Hepatic stellate cell (primary cell): ENCODE measurements at places on chromosomes 3 and 15.
A peak's percentile ranks its signal among the peaks of the same experiment; 100 is the strongest.

DNA sequence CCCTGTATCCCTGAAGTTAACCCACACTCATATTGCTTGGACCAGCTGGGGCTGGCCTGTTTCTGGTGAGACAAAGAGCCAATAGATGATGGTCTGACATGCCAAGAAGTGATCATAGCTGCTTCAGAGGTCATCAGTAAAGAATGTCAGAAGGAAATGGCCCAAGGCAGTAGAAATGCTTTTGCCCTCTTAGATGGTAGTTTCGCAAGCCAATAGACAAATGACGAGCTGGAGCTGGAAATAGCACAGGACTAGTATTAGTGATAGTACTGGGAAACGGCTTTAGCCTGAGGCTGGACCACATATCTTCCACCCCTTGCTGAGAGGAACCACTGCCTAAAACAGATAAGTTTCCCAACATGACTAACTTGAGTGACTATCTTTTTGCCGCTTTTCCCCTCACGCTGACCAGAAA lies 176.1 kb upstream of the THBS1 start:
- peak; percentile 46 for DNase-seq

- no peak for DNase-seq
Observed at GRCh38 chr3:137789236-137789635, 25.1 kb downstream of the SOX14 start.

GRCh38 chr3:139808201-139808600 lies 126.8 kb upstream of the CLSTN2 start:
- DNase-seq = no peak

DNA sequence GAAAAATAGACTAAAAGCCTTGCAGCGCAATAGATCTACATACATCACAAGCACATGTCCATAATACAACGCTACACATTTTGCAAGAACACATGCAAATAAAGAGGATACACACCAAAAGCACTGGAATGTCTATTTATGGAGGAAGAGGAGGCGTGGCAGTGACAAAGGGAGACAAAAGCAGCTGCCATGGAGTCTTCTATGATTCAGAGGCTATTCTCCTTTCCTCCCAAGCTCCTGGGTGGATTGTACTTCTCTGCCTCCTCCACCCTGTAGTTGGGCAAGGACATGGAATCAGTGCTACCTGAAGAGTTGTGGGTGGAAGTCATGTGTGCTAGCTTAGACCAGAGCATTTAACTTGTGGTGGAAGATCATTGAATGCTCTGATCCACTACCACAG lies 57.9 kb upstream of the ABHD2 start:
- DNase-seq = no peak

GRCh38 chr15:84649706-84650105 lies 4.4 kb downstream of the WDR73 start:
- DNase-seq = no peak

GRCh38 chr3:13107661-13108060 lies 34.4 kb upstream of the IQSEC1 start:
- no peak for DNase-seq

GRCh38 chr3:192817053-192817452 lies 89.7 kb upstream of the FGF12 start:
- DNase-seq = no peak

DNA sequence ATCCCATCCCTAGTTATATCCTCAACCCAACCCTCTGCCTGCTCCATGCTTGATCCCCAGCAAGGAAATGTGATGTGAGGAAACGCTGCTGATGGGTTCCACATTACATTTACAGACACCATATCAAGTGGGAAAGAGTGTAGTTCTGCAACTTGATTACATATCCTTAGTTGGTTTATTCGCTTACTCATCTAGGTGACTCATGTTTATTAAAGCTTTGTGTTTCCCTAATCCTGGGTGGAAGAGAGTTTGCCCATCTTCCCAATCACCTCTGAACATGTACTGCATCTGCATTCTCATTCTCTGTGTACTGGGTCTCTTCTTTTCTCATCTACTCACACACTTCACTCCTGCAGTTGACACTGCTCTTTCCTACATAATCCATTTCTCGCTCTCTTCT lies 91.7 kb upstream of the PDZRN3 start:
- DNase-seq = no peak

DNA sequence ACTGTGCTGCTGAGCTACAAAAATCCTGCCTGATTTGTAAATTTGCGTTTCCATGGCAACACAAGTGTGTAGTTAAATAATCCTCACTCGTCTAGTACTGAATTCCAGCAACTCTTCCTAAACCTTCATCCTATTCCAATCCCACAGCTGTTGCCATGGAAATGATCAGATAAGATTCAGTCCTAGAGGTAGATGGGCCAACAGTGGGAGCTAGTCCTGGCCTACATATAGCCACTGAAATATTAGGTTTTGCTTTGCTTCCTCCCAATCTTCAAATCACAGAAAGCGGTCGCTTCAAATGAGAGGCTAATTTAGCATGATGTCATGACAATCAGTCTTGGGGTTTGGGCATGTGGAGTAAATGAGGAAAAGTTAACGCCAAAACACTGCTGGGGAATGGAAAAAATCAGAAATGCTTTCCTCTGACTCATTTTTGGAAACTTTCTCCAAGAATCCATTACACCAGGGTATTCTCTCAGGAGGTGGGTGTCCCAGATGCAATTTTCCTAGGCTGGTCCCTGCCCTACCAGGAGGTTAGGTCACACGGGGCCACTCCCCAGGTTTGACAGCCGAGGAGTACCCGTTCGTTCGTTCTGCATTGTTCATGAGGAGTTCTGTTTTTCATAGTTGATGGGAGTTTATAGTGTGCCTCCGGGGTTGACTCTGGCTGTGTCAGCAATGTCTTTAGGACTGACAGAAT lies 159.2 kb upstream of the SLCO3A1 start:
- DNase-seq = no peak

DNA sequence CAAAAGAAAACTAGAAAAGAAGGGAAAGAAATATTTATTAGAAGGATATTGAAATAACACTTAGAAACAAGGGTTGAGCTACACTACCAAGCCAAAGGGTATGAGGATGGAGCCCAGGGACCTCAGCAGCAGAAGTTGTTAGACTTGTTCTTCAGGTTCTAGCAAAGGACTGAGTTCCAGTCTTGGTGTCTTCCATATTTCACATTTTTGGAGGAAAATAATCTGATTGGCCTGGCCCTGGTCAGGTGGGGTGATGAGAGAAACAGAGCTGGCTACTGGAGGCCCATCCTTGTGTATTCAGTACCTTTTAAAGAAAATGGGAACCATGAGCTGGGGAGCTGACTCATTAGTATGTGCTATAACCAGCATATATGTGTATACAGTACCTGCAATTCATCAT lies 28.2 kb downstream of the PPP4R2 start:
- no peak for DNase-seq
